ENCODE measurements at places on chromosomes 7 and 10.

GRCh38 chr10:89535171-89536012, at the start of gene SLC16A12:
Gene SLC16A12 (minus strand): TSS chr10:89535594. CDS start chr10:89462578, 73,016 bp downstream.
- DNase-seq = no peak

DNA sequence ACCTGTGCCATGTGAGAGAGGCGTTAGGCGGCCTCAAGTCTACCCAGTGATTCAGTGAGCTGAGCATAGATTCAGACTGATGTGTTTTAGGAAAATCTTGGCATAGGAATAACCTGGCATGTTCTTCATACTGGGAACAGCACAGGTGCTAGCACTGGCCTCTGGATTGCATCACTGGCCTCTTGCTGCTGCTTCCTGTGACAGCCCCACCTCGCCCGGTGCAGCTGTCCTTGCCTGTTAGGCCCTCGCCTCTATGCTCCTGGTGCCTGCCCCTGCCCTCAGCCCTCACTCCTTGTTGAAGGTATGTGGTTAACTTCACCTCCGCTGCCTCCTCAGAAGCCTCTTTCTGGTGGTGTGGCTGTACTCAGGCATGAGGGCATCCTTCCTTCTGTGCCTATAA, 46.2 kb downstream of the BLNK start:
- peak; percentile 41 for DNase-seq

- DNase-seq = no peak
Measured at GRCh38 chr7:47303014-47303694, 278.8 kb downstream of the TNS3 start.

GRCh38 chr7:105199386-105199785, 185.4 kb downstream of the KMT2E start:
- no peak for DNase-seq

DNA sequence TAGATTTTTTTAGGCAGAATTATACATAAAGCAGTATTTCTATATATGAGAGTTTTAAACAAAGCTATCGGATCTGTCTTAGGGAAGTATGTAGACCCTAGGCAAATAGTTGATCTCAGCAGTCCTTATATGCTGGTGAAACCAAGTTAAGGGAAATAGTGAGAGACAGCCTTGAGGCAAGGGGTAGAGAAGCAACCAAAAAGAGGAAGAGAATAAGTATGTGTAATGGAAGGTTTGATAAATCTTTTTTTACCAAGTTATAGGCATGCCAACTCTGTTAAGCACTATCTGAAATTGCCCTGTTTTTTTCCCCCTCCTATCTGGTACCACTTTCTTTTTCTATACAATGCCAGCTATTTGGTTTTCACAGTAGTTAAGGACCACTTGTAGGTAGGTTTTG, 19.9 kb downstream of the SPAG6 start:
- no peak for DNase-seq

DNA sequence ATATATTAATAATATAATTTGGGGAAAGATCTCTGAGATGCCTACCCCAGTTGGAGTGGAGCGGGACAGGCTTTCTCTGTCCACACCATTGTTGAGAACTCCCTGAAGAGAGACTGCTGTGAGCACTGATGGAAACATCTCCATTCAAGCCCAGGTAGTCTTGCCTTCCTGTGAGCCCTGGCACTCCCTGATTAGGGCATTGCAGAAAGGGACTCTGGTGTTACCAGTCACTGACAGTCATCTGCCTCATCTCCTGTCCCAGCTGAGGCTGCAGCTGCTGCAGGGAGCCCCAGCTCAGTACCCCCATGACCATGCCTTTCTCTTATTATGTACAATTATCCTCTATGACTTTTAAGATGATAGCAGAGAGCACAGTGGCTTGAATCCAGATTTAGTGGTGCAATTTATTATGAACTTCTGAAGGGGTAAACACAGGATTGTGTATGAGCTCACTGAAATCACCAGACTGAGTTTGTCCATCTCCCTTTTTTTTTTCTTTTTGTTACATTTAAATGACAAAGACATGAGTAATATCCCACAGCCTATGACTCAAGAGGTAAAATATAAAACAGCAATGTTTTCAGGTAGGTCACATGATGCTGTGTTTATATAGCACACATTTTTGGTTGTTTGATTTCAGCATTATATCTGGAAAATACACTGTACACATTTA, 236.9 kb downstream of the SLC25A13 start:
- no peak for DNase-seq
